Stimulated activated CD4-positive, alpha-beta T cell treated with anti-CD3 and anti-CD28 coated beads, Interleukin-1b, Interleukin-23, amount 100 ng/mL, for 48 hours (primary cell): ENCODE measurements at places on chromosomes 11 and 22.
A peak's percentile ranks its signal among the peaks of the same experiment; 100 is the strongest.

DNA sequence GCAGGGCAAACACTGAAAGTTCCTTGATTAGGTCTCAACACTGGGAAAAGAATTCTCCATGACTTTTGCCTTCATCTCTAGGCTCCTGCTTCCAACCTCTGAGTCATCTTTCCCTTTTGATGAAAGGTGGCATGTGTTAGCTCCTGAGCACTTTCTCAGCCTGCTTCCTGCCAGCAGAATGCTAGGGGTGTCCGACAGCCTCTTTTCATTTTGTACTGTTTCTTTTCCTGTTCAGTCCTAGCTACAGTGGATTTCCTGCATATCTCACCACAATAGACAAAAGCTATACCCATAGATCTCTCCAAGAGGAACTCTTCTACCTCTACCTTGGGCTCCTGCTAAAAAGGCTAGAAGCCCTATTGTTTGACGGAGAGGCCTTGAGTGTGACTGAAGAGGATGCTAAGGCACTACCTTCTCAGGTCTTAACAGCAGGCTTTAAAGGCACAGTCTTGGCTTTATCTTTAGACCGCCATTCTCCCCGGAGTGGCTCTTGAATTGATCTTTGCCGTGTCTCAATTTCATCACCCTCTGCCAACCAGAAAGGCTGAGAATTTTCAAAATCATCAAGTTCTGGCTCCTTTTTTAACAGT, 145.5 kb downstream of the RBFOX2 start:
- DNase-seq = no peak

GRCh38 chr22:50416996-50417395, 57.8 kb downstream of the SBF1 start:
- no peak for DNase-seq

GRCh38 chr11:70521475-70522308, 123.4 kb downstream of the CTTN start:
- DNase-seq = no peak

GRCh38 chr22:47357493-47357892, 595.0 kb downstream of the TBC1D22A start:
- DNase-seq = no peak

GRCh38 chr11:110856996-110857812, 145.0 kb upstream of the ARHGAP20 start:
- DNase-seq = no peak

GRCh38 chr11:119845305-119845704, 116.3 kb upstream of the NECTIN1 start:
- DNase-seq = no peak

- DNase-seq = no peak
Observed at GRCh38 chr11:110908401-110909105, 196.3 kb upstream of the ARHGAP20 start.

DNA sequence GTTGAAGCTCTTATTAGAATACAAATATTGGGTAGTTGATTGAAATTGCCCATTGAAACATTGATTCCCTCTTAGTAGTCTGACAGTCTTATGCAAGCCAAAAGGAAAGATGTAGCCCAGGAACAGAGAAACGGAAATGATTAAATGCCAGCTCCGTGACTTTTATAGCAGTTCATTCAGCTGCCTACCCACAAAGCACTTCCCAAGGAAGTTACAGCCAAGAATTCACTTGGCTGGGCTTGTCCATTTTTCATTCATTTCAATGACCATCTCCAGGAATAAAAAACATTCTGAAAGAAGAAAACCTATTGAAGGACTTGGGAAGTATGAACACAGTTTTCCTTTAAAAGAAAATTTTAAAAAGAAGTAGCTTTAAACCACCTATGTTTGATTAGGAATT, 62.0 kb downstream of the NCAM1 start:
- DNase-seq = no peak

DNA sequence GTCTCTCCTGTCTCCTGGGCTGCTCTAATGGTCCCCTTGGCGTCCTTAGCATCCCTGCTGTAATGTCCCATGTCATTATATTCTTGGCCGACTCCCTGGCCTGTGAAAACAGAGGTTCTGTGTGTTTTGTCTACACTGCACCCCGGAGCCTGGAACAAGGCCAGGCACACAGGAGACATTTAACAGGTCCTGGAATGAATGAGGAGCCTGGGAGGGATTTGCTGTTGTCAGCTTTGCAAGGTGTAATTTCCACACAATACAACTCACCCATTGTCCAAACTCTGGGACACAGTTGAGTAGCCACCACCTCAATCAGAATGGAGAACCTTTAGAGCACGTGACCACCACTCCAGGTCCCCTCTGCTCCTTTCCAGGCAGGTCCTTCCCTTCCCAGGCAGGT, 14.9 kb upstream of the PDGFB start:
- no peak for DNase-seq

- DNase-seq = no peak
Observed at GRCh38 chr11:75237050-75237449, 3.5 kb upstream of the TPBGL start.

- DNase-seq = no peak
Observed at GRCh38 chr22:32695451-32695891, 106.0 kb upstream of the TIMP3 start.

GRCh38 chr22:19149991-19150390, at the start of gene GSC2:
GSC2 (minus strand) TSS chr22:19150292; CDS start chr22:19150283, 9 bp downstream.
- no peak for DNase-seq

GRCh38 chr11:24253237-24253760, 243.6 kb upstream of the LUZP2 start:
- DNase-seq = no peak

DNA sequence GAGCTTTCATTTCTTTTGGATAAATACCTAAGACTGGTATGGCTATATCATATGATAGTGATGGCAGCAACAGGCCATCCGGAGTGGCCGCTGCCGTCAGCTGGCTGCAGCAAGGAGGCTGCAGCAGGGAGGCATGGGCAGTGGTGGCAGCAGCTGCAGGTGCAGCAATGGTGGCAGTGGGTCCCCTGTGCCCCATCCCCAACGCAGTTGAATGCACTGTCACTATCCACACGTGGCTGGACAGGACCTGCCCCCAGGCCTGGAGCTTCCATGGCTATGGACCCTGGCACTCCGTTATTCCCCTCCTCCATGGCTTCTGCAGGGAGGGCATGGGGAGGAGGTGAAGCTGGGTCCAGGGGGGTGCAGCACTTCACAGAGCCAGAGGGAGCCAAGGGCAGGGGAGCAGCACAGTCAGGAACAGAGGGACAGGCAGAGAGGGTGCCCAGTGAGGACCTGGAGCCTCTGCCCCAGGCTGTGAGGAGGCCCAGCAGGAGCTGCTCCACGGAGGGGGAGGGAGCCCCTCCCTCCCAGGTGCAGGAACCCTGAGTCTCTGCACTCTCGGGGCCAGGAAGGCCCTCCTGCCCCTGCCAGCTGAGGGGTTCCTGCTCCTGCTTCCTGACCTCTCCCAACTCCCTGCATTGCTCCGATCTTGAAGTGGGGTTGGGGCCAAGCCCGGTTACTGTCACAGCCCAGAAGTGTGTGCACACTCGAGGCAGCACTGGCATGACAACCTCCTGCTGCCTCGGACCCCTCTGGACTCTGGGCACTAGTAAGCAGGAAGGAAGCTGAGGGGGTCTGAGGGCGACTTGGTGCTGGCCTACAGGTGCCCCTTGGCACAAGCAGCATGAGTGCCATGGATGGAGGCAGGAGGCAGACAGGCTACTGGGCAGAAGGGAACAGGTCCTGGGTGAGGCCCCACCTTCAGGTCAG, 466.3 kb downstream of the GUCY1A2 start:
- no peak for DNase-seq

DNA sequence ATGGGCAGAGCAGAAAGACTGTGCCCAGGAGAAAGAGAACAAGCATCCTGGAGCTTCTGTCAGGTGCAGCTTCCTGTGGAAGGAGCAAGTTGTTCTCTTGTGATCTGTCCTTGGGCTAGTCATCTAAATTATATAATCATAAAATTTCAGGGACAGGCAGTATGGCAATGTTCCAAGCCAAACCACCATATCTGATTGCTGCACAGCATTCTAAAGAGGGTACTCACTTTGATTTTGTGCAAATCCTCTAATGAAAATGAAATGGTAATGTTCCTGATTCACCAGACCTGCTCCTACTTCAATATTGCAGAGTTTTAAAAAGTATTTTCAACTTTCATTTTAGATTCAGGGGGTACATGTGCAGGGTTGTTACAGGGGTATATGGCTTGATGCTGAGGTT, at the start of gene PATE2:
Gene PATE2, minus strand, starts transcription at position 101 of the 400 bp plus-strand sequence. Its CDS starts 55 bp downstream, at position 46.
- DNase-seq = no peak

- DNase-seq = no peak
Observed at GRCh38 chr11:12706545-12707499, 32.6 kb downstream of the TEAD1 start.

DNA sequence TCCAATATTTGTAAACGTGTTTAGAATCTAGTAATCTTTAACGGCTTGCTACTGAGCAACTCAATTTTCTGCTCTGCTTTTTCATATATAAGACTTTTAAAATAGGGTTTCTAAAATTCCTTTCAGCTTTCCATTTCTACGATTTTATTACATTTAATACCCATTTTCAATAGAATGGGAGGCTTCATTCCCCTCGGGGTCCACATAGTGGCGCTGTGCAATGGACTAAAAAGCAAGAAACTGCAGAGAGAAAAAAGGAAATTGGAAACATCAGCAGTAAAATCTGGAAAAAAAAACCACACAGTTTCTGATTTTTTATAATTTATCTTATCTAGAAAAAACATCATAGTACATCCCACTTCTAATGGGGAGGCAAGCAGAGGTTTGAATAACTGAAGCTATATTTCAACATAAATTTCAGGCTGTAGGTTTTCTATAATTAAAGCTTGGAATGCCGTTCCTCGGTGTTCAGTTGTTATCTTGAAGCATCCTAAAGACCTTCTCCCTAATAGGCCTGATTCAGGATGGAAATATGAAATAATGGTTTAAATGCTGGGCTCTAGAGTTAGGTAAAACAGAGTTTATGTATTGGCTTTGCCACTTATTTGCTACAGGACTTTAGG, 18.7 kb upstream of the JHY start:
- DNase-seq = peak; percentile 29

GRCh38 chr11:85663753-85664614, 945 bp downstream of the CREBZF start:
- DNase-seq = peak; percentile 87

DNA sequence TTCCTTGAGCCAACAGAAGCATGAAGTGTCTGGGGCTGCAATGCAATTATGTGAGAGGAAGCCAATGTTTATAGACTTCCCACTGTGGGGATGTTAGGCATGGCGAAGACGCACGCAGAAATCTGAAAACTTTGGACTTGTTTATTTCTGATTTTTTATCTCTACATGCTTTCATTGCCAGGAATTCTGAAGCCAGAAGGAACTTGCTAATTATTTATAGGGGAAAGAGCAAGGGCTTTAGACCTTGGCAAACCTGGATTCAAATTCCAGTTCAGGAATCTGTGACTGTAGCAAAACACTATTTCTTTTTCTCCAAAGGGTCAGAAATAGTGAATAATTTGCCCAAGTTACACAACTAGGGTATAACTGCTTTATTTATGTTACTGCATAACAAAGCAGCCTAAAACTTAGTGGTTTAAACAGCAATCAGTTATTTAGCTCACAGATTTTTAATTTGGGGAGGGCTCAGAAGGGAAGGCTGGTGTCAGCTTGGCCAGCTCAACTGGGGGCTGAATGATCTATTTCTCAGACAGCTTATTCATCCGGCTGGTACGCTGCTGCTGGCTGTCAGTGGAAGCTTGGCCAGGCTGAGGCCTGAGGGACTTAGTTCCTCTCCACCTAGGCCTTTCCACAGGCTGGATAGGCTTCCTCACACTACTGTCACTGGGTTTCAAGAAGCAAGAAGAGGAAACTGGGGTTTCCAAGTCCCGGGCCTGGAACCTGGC, 1.9 kb upstream of the OR6Q1 start:
- no peak for DNase-seq

DNA sequence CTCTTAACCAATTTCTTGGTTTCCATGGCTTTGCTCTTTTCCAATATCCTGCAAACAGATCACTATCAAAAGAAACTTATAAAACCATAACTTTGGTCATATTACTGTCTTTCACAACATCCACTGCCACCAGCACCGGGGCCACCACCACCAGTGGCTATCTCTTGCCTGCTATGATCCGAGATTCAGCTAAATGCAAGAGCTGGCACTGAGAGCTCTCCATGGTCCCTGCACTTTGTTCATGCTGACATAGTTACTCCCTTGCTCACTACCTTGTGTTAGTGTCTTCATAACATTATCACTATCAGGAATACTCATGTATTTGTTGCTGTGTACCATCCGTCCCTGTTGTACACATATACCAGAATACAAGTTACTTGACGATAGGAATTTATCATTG, 299.0 kb downstream of the ETS1 start:
- DNase-seq = no peak

DNA sequence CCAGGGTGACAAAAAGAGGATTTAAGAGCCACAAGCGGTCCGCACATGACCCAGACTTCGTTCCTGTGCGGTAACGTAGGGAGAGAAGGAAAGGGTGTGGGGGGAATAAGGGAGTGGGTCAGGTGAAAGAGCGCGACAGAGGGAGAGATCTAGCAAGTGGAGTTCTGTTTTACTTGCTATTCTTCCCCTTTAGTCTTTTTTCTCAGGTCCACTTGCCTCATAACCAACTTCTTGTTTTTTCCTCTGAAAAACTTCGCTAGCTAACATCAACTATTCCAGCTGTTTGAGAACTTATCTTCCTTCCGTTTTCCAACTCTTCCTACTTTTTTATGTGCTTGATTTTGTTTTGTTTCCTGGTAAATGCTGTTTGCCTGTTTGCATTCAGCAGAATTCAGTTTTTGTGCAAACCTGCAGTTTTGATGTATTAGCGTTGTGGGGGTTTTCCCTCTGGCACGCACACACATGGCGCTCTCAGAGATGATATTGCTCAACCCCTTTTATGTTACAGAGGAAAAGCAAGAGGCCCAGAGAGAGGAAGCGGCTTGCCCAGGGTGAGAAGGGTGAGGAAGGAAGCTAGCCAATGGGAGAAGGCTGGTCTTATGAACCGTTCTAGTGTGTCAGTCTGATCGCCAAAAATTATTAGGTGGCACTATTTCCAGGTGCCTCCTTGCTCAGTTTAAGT, 592 bp upstream of the CTSC start:
- peak; percentile 76 for DNase-seq

DNA sequence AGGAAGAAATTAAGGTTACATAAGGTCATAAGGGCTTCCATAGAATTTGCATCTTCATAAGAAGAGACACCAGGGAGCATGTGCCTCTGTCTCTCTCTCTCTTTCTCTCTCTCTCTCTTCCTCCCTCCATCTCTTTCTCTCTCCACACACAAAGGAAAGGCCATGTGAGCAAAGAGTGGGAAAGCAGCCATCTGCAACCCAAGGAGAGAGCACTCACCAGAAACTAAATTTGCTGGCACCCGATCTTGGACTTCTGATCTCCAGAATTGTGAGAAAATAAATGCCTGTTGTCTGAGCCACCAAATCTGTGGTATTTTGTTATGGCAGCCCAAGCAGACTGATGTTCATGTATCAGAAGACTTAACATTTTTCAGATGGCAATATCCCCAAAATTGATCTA, 6.4 kb upstream of the KRTAP5-10 start:
- no peak for DNase-seq

DNA sequence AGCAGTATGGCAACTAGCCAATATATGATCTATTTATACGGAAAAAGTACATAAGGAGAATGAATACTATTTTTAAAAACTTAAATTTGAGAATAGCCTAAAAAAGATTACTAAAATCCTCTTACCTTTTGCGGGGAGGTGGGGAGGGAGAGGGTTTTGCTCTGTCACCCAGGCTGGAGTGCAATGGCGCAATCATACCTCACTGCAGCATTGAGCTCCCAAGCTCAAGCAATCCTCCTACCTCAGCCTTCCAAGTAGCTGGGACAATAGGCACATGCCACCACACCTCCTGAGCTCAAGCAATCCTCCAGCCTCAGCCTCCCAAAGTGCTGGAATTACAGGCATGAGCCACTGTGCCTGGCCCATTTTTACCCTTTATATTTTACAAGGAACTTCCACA, 82.0 kb downstream of the TTC28 start:
- DNase-seq = no peak

- no peak for DNase-seq
Observed at GRCh38 chr11:15843309-15843872, 513.0 kb downstream of the SOX6 start.
